HepG2 (cell line): ENCODE measurements at places on chromosomes 2 and 18. TPM values are rescaled to one million over a fixed set of nuclear protein-coding genes. Genes with fewer than 3 reads are reported as not detected.

The EFHD1 gene
- total RNA-seq, result 0.09 and 0.17 TPM in 2 replicates

The LRRC30 gene
- total RNA-seq, result not detected in 2 replicates

The BCL2L11 gene
- total RNA-seq, result 9.7 and 9.9 TPM in 2 replicates

The HNMT gene
- total RNA-seq, result 309 and 372 TPM in 2 replicates

The CDH2 gene
- 14.6 and 18.6 TPM in 2 replicates for total RNA-seq

The UGT1A4 gene
- not detected in 2 replicates for total RNA-seq

The ANKRD30BL gene
- not detected in 2 replicates for total RNA-seq

The UGGT1 gene
- 56.4 and 83.2 TPM in 2 replicates for total RNA-seq

The RALBP1 gene
- 33.1 and 39.9 TPM in 2 replicates for total RNA-seq

DNA sequence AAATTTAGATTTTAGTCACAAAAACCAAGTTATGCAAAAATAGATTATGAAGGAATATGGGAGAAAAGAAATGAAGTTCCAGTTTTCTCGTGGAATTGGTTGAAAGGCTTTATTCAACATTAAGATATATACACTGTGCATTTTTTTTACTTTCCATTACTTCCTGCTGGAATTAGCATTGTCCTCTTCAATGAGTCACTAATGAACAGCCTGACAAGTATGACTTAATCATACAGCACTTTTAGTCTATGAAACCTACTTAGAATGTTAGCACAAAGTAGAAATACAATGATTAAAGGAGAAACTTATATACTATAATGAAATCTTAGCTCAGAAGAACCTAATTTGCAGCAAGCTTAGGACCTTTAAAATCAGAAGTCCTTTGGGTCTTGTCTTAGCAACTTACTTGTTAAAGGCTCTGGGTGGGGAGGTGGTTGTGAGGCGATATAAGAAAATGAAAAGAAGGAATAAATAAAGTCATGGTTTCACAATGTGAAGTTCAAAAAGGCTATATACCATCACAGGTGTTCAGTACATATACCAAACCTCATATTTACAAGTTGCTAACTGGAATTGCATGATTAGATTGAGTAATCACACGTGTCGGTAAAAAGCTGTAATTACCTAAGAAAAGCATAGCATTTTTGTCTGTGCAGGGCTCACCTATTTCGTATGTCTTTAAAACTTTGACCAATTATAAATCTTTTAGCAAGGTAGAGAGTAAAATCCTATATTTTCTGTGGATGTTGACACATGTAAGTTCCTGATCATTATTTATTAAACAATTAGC is 236.8 kb downstream of the CAMKMT start:
- no peak overlapping the region for H3K4me3 ChIP-seq
- no peaks in the 10 kb centered on the region for H3K27me3 ChIP-seq
- no peaks in the 10 kb centered on the region for H3K36me3 ChIP-seq
- H3K4me1 ChIP-seq, result peaks cover under 1% of the 10 kb centered on the region
- DNase-seq, result no peak
- no peak overlapping the region for H3K27ac ChIP-seq

- no peak overlapping the region for H3K27ac ChIP-seq
- H3K27me3 ChIP-seq, result peaks cover 82% of the 10 kb centered on the region
- H3K36me3 ChIP-seq, result no peaks in the 10 kb centered on the region
- no peaks in the 10 kb centered on the region for H3K4me1 ChIP-seq
Observed at GRCh38 chr18:79466591-79466990, 70.9 kb downstream of the NFATC1 start.

DNA sequence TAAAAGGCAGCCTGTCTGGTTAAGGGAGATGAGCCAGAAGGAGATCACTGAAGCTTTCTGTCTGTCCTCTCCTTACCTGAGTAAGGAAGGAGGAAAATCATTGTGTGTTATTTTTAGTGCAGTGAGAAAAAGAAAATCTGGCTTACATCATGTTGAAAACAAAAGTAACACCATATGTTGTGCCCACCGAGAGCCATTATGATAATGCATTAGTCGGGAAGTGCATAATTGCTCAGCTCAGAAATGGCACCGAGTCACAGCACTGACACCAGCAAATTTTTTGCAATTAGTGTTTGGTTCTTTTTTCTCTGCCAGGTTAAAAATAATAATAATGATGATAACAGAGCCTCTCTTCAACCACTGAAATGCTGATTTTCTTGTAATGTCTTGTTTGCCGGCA is 46.6 kb downstream of the HNMT start:
- H3K36me3 ChIP-seq, result peaks cover 11% of the 10 kb centered on the region
- no peak for DNase-seq
- H3K27me3 ChIP-seq, result no peaks in the 10 kb centered on the region
- H3K27ac ChIP-seq, result no peak overlapping the region
- H3K4me3 ChIP-seq, result no peak overlapping the region

DNA sequence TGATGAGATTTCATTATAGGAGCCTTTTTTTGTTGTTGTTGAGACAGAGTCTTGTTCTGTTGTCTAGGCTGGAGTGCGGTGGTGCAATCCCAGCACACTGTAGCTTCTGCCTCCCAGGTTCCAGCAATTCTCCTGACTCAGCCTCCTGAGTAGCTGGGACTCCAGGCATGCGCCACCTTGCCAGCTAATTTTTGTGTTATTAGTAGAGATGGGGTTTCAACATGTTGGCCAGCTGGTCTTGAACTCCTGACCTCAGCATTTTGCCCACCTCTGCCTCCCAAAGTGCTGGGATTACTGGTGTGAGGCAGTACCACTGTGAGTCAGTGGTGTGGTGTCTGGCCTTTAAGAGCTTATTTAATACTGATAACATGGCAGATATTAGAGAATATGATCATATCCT is 60.1 kb downstream of the MOB4 start:
- no peak for DNase-seq
- H3K36me3 ChIP-seq, result no peaks in the 10 kb centered on the region
- H3K4me3 ChIP-seq, result no peak overlapping the region
- H3K27ac ChIP-seq, result no peak overlapping the region
- no peaks in the 10 kb centered on the region; the same call in 1 of the 2 replicates for H3K27me3 ChIP-seq
- H3K4me1 ChIP-seq, result peaks cover 23% of the 10 kb centered on the region

- DNase-seq, result no peak
- H3K4me3 ChIP-seq, result no peak overlapping the region
- H3K36me3 ChIP-seq, result no peaks in the 10 kb centered on the region
- peak overlapping the region; percentile 97 for H3K27ac ChIP-seq
Observed at GRCh38 chr2:113976277-113976928, 86.5 kb downstream of the ACTR3 start.

GRCh38 chr2:30664761-30665358 is 142.4 kb downstream of the CAPN13 start:
- no peaks in the 10 kb centered on the region for H3K4me1 ChIP-seq
- no peak overlapping the region for H3K27ac ChIP-seq
- H3K4me3 ChIP-seq, result no peak overlapping the region
- peak; percentile 41 for DNase-seq

DNA sequence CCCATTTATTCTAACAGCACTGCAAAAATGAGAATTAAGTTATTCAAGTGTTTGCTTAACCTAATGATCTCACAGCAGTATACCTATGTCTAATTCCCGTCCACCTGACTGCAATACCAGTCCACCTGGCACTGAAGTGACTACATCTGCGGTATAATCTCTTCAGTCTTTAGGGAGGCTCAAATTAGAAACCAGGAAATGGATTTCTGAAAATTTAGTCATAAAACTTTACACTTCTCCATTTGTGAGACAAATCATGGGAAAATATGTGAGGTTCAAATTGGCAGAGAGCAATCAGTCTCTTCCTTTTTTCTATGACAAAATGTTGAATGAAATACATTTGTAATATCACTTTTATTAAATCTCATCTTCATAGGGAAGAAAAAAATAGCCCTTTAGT is 33.0 kb downstream of the FTCDNL1 start:
- DNase-seq, result no peak
- no peaks in the 10 kb centered on the region for H3K4me1 ChIP-seq
- H3K4me3 ChIP-seq, result no peak overlapping the region
- no peaks in the 10 kb centered on the region for H3K27me3 ChIP-seq

DNA sequence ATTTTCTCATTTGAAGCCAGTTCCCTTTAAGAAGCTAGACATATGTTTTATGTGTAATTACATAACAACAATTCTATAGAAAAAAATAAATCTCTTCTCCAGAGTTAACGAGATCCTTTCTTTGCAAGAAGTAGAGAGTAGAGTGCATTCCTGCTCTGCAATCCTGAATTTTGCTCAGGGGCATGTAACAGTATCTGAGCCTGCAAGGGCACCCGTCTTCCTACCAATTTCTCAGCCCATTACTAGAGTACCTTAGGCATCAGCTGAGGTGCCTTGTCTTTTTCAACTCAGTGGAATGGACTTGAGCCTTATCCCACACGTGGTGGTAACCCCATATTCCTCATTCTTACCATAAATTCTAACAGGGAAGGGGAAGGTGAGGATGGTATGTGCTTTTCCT is 205.9 kb downstream of the IKZF2 start:
- no peak for DNase-seq
- no peak overlapping the region for H3K4me3 ChIP-seq
- H3K27ac ChIP-seq, result no peak overlapping the region
- no peaks in the 10 kb centered on the region for H3K4me1 ChIP-seq
- no peaks in the 10 kb centered on the region for H3K36me3 ChIP-seq

- H3K4me3 ChIP-seq, result no peak overlapping the region
- no peak for DNase-seq
- H3K4me1 ChIP-seq, result peaks cover 15% of the 10 kb centered on the region
- no peak overlapping the region for H3K27ac ChIP-seq
Observed at GRCh38 chr2:27809761-27810241, 38.3 kb downstream of the MRPL33 start.

GRCh38 chr2:217790195-217790594 is 212.6 kb downstream of the TNS1 start:
- peaks cover 86% of the 10 kb centered on the region for H3K4me1 ChIP-seq
- H3K27ac ChIP-seq, result peak overlapping the region; percentile 41
- H3K4me3 ChIP-seq, result peak overlapping the region; percentile 55
- no peaks in the 10 kb centered on the region for H3K36me3 ChIP-seq
- DNase-seq, result peak; percentile 86

DNA sequence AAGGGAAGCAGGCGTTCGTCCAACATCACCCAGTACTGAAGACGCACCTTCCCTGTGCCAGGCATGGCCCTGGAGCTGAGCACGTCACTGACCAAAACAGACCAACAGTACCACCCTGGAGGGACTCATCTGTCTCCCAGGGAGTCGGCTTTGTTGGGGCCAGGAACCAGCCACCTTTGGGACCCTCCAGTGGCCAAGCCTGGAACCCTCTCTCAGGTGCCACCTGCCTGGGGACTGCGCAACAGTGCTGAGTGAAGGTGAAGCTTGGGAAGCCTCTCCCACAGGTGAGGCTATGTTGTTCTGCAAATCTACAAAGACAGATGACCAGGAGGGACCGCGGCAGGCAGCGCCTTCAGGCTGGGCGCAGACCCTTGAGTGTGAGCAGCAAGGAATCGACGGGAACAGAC is 91.4 kb upstream of the OTOS start:
- H3K4me1 ChIP-seq, result 0 out of 2 replicates have a peak, but pooled peaks cover 10% of the 10 kb centered on the region
- H3K27me3 ChIP-seq, result peaks cover 58% of the 10 kb centered on the region
- H3K36me3 ChIP-seq, result no peaks in the 10 kb centered on the region
- no peak for DNase-seq

- no peak for DNase-seq
- H3K27ac ChIP-seq, result no peak overlapping the region
- no peaks in the 10 kb centered on the region for H3K36me3 ChIP-seq
- no peak overlapping the region for H3K4me3 ChIP-seq
Observed at GRCh38 chr2:1550658-1551316, 137.5 kb downstream of the TPO start.

GRCh38 chr2:75055142-75055819 is 96.8 kb downstream of the POLE4 start:
- no peak for DNase-seq
- H3K27ac ChIP-seq, result no peak overlapping the region
- no peaks in the 10 kb centered on the region; the same call in 2 of the 3 replicates for H3K36me3 ChIP-seq
- no peaks in the 10 kb centered on the region for H3K4me1 ChIP-seq

GRCh38 chr2:143877876-143878530 is 641.9 kb downstream of the ZEB2 start:
- H3K27me3 ChIP-seq, result no peaks in the 10 kb centered on the region
- no peaks in the 10 kb centered on the region for H3K36me3 ChIP-seq
- no peak overlapping the region for H3K4me3 ChIP-seq
- no peaks in the 10 kb centered on the region for H3K4me1 ChIP-seq
- DNase-seq, result no peak
- H3K27ac ChIP-seq, result no peak overlapping the region

GRCh38 chr2:186757009-186757408 is 63.1 kb downstream of the FAM171B start:
- no peak overlapping the region for H3K27ac ChIP-seq
- H3K27me3 ChIP-seq, result no peaks in the 10 kb centered on the region; the same call in none of the 2 replicates
- H3K4me1 ChIP-seq, result no peaks in the 10 kb centered on the region
- no peak for DNase-seq

GRCh38 chr2:144847347-144848080 is 327.6 kb upstream of the ZEB2 start:
- H3K4me1 ChIP-seq, result no peaks in the 10 kb centered on the region
- H3K27ac ChIP-seq, result no peak overlapping the region
- no peak for DNase-seq
- H3K36me3 ChIP-seq, result no peaks in the 10 kb centered on the region
- no peaks in the 10 kb centered on the region for H3K27me3 ChIP-seq

GRCh38 chr2:227890495-227891079 is 19.2 kb downstream of the DAW1 start:
- peak; percentile 53 for DNase-seq
- H3K27me3 ChIP-seq, result peaks cover 3% of the 10 kb centered on the region; the same call in 1 of the 3 replicates
- no peak overlapping the region for H3K27ac ChIP-seq
- 0 out of 2 replicates have a peak, but pooled peaks cover 6% of the 10 kb centered on the region for H3K4me1 ChIP-seq
- H3K4me3 ChIP-seq, result no peak overlapping the region
- no peaks in the 10 kb centered on the region for H3K36me3 ChIP-seq

DNA sequence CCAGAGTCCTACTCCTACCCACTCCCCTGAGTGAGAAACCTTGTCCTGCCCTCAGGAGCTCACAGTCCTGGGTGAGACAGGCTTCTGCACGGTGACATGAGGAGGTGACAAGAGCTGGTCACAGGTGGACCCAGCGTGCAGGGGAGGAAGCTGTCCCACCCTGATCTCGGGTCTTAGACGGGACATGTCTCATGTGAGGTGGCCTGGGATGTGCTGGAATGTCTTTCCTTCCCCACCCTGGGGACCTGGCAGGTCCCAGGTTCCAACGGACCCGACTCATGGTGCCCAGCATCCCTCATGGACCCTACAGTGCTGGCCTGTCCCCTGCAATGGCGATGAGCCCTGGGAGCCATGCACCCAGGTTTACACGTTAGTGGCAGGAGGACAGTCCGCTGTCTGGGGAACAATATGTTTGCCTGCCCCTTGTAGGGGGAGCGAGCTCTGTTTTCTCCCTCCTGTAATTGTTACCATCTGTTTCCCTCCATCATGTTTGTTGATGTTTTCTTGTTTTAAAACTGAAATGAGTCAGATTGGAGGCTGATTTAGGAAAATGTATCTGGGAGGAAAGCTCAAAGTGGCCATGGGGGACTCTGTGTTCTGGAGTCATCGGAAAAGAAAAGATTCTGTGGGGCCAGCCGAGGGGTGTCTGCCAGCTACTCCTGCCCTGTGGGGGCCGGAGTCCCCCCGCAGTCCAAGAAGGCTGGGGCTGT is 238.1 kb downstream of the KLHL29 start:
- no peaks in the 10 kb centered on the region for H3K4me1 ChIP-seq
- H3K4me3 ChIP-seq, result no peak overlapping the region
- no peak for DNase-seq
- H3K36me3 ChIP-seq, result no peaks in the 10 kb centered on the region
- H3K27ac ChIP-seq, result no peak overlapping the region
